Stimulated activated CD4-positive, alpha-beta T cell treated with anti-CD3 and anti-CD28 coated beads, Interleukin-4, amount 100 ng/mL, for 1 hour (primary cell): ENCODE measurements at places on chromosomes 7 and 10.

GRCh38 chr10:104582602-104582951, 58.5 kb upstream of the SORCS3 start:
- no peak for DNase-seq

DNA sequence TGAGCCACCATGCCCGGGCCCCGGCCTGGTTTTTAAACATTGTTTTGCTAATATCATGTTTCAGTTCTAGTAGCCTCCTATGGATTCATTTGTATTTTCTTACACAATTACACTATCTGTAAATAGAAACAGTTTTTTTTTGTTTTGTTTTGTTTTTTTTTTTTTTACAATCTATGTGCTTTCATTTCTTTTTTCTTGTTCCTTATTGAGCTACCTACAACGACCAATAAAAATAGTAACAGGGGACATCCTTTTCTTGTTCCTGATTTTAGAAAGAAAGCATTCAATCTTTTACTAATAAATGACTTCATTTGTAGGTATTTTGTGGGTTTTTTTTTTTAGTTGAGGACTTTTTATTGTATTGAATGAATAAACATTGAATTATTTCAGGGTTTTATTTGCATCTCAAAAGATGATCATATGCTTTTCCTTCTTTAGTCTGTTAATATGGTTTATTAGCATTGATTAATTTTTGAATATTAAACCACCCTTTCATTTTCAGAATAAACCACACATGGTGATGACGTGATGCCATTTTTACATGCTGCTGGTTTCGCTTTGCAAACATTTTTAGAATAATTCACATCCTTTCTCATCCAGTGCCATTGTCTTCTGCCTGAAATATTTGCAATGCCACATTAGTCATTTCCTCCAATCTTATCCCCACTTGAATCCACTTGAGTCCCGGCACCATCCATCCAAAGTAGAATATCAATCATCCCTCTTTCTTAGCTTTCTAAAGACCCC, 18.1 kb upstream of the AKR1E2 start:
- no peak for DNase-seq

DNA sequence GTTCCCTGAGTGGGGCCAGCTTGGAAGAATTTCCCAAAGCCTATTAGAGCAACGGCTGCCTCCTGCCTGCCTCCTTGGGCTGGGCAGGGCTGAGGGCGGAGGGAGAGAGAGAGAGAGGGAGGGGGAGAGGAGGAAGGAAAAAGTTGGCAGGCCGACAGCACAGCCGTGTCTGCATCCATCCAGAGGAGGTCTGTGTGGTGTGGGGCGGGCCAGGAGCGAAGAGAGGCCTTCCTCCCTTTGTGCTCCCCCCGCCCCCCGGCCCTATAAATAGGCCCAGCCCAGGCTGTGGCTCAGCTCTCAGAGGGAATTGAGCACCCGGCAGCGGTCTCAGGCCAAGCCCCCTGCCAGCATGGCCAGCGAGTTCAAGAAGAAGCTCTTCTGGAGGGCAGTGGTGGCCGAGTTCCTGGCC, at the start of gene AQP1:
AQP1 (plus strand) TSS at position 293 of the 409 bp plus-strand sequence; CDS start at position 350, 57 bp downstream.
- no peak for DNase-seq

DNA sequence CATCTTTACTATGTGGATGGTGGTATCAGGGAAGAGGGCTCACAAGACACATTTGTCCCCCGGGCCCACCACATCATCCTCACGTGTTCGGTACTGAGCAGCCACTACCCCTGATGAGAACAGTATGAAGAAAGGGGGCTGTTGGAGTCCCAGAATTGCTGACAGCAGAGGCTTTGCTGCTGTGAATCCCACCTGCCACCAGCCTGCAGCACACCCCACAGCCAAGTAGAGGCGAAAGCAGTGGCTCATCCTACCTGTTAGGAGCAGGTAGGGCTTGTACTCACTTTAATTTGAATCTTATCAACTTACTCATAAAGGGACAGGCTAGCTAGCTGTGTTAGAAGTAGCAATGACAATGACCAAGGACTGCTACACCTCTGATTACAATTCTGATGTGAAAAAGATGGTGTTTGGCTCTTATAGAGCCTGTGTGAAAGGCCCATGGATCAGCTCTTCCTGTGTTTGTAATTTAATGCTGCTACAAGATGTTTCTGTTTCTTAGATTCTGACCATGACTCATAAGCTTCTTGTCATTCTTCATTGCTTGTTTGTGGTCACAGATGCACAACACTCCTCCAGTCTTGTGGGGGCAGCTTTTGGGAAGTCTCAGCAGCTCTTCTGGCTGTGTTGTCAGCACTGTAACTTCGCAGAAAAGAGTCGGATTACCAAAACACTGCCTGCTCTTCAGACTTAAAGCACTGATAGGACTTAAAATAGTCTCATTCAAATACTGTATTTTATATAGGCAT, 9.1 kb upstream of the CSGALNACT2 start:
- DNase-seq = no peak

- no peak for DNase-seq
Measured at GRCh38 chr10:102850025-102850518, 4.0 kb upstream of the BORCS7 start.

DNA sequence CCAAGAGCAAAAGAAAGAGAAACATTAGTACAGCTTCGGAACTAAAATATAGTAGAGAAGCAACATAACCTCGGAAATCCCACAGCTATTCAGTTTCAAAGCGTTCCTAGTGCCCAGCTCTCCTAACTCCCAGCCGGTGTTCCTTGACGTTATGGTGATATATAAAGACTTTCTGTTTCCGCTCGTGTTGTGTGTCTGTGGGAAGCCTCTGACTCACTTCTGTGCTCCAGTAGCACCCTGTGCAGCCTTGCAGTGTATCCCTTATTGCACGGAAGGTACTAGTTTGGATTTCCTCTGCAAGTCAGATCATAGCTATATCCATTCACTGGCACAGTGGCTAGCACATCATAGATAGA, 535 bp downstream of the ASAH2B start:
- peak; percentile 6 for DNase-seq

GRCh38 chr7:48522692-48523091, 351.4 kb downstream of the ABCA13 start:
- no peak for DNase-seq

DNA sequence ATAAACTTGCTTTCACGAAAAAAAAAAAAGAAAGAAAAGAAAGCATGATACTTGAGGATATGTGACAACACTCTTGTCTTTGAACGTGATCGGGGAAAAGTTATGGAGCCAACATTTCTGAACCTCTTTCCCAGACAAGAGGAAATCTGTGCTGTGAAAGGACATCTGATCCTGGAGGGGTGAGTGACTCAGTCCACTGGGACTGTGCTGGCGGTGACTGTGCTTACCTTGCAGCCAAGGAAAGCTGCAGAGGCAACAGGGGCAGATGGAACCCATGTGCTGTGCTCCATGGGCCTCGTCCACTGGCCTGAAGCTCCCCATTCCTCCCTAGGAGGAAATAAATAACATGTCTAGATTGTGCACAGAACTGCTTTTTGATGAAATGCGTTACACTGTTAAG, 116.5 kb upstream of the RAB11FIP2 start:
- no peak for DNase-seq

DNA sequence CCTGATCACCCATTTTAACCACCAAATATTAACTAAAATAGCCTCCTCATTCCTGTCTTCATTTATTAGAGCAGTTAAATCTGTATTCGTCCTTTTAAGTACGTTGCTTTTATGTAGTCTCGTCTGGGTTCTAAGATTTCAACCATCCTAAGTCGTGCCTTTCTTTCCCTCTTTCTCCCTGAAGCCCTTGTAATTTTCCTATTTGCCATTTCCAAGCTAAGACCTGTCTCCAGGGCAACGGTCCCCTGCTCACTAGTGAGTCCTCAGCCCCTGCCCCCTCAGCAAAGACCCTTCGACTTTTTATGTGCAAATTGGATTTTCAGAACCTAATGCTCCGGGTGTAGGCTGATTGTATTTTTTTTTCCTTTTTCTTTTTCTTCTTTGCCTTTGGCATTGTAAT, 16.1 kb upstream of the MEST start:
- DNase-seq = no peak

- no peak for DNase-seq
Measured at GRCh38 chr10:22649994-22650393, 64.4 kb downstream of the PIP4K2A start.

- DNase-seq = no peak
Measured at GRCh38 chr7:41187322-41187721, 515.6 kb downstream of the INHBA start.

- DNase-seq = no peak
Measured at GRCh38 chr7:6385909-6386560, 61.7 kb downstream of the DAGLB start.

DNA sequence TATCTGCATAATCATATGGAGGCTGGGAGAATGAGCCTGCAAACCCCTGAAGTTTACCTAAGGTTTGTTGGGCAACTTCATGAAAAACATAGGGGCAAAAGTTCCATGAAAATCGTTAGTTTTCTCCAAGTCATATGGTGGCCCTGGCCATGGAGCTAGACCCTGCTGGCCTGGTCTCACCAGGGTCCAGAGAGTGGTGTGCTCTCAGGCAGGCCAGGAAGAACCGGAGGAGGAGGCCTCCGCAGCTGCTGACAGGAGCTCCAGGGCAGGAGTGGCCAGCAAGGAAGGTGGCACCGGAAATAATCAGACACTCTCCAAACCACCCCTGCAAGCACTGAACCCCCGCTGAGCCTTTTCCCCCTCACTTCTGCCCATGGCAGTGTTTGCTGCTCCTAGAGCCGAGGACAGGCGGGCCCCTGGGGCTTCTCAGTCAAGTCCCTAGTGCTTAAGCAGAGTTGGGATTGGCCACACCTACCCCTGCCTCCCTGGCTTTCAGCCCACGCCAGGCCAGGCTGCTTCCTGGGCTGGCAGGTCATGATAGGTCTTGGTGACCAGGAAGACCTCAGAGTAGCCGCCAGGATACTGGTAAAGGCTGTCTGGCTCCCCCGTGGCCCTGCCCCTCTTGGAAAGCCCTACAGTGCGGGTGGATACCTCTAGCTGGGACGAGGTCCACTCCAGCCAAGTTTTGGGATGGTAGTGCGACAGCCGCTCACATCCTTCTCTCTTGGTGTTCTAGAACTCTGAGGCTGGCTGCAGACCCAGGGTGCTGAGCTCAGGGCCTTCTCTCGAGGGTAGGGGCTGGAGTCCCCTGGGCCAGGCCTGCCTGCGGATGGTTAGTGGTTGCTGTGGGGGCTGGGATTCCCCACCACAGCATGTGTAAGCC, 242.8 kb downstream of the MGMT start:
- DNase-seq = no peak

- DNase-seq = no peak
Measured at GRCh38 chr10:99531696-99532593, 797 bp upstream of the NKX2-3 start.

DNA sequence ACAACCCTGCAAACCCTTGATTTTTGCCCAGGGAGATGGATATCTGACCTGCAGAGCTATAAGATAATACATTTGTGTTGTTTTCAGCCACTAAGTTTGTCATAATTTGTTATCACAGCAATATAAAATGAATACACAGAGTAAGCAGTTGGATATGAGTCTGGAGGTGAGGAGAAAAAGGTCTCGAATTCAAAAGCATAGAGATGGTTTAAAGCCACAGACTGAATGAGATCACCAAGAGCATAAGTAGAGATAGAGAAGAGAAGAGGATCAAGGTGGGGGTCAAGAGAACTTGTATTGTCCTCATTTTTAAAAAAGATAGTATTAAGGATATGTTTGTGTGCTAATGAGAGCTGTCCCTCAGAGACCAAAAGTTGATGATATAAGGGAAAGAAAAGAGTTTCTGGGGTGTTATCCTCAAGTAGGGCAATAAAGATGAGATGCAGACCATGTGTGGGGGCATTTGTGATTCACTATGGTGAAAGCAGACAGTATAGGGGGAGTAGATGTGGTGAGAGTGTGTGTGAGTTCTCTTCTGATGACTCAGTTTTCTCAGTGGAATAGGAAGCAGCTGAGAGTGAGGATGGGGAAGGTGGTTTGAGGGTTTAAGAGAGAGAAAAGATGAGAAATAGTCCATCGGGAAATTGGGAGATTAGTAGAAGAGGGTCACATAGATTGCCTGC, 25.8 kb upstream of the PCGF5 start:
- no peak for DNase-seq

DNA sequence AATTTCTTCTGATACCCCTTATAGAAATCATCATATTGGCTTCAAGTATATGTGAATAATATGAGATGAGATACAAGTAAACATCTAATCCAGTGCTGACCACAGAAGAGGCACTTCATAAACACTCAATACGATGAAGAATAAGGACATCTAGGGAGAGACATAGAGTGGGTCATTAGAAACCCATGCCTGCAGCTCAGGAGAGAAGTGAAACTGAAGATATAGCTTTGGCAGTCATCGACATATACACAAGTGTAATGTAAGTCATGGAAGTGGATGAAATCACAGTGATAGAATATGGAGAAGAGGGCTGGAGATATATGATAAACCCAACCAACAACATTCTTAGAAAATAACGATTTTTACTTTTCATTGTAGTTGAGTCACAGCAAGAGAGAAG, 665.0 kb downstream of the PARD3 start:
- no peak for DNase-seq

DNA sequence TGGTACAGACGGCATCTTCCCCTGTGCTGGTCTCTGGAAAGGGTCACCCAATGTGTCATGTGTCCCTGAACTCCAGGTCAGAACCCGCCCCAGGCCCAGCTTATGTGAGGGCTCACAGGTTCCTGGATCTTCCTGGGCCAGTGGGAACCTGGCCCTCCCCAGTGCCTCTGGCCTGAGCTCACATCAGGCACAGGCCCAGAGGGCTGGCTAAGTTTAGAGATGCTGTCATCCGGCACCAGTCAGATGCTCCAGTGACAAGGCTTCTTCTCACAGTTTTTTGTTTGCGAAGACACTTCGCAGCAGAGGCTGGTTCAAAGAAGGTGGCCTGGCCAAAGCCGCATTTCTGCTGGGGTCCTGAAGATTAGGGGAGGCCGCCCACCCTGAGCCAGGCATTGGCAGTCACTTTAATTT, 11.8 kb downstream of the CAMK2B start:
- no peak for DNase-seq

DNA sequence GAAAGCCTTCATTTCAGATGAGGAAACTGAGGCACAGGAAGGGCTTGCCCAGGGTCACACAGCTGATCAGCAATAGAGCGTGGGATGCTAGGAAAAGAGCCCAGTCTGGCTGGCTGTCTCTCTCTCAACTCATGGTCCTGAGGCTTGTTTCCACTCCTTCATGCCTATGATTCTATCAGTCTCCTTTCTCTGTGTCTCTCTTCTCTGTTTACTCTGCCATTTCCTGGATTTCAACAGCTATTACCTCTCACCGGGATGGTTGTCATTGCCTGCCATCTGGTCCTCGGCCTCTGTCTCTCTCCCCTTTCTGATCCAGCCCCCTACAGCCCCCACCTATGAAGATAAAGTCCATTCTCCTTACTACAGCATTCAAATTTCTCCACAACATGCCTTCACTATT, 93.3 kb upstream of the AGBL3 start:
- DNase-seq = no peak
